ENCODE measurements at places on chromosomes 6 and 20. TPM values are rescaled to one million over a fixed set of nuclear protein-coding genes. Genes with fewer than 3 reads are reported as not detected.

SLC32A1 gene
- total RNA-seq, result not detected

MYLIP gene
- 36.1 TPM for total RNA-seq

GRCh38 chr6:15502446-15503345 is 160.1 kb downstream of the DTNBP1 start:
- DNase-seq, result no peak

DNA sequence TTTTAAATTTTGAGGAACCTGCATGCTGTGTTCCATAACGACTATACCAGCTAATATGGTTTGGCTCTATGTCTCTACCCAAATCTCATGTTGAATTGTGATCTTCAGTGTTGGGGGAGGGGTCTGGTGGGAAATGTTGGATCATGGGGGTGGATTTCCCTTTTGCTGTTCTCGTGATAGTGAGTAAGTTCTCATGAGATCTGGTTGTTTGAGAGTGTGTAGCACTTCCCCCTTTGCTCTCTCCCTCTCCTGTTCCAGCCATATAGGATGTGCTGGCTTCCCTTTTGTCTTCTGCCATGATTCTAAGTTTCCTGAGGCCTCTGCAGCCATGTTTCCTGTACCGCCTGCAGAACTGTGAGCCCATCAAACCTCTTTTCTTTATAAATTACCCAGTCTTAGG is 61.8 kb upstream of the NEDD9 start:
- no peak for DNase-seq

DNA sequence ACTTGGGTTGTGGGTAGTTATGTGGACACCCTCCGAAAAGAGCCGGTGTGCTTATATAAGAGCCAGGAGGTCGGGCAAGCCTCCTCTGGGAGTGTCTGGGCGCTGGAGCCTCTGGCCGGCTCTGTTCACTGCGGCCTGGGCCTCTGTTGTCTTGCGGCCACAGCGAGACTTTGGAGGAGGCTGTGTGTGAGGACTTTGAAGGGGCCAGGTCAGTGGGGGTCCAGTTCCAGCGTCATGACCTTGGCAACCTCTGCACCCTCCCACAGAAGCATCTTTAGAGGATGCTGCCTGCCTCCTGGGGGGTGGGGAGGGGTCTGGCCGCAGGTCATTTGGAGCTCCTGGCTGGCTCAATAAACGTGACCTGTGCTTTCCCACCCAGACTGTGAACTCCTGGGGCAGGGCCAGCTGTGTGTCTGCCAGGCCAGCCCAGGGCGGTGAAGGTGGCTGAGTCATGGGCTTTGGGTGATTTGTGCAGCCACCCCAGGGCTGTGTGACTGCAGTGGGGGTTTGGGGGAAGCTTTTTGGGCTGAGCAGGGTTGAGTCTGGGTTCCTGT is 1.2 kb downstream of the TCEA2 start:
- no peak for DNase-seq

- DNase-seq, result no peak
Observed at GRCh38 chr6:105620878-105621277, 218.0 kb upstream of the PREP start.

GRCh38 chr6:155830531-155830930 is 374.9 kb upstream of the NOX3 start:
- DNase-seq, result no peak
